Central memory CD4-positive, alpha-beta T cell (primary cell): ENCODE measurements at places on chromosomes 12 and 14.

GRCh38 chr14:73524493-73524892, 12.4 kb upstream of the ACOT1 start:
- DNase-seq: no peak

GRCh38 chr14:81669308-81669707, 135.7 kb upstream of the SEL1L start:
- DNase-seq: no peak

DNA sequence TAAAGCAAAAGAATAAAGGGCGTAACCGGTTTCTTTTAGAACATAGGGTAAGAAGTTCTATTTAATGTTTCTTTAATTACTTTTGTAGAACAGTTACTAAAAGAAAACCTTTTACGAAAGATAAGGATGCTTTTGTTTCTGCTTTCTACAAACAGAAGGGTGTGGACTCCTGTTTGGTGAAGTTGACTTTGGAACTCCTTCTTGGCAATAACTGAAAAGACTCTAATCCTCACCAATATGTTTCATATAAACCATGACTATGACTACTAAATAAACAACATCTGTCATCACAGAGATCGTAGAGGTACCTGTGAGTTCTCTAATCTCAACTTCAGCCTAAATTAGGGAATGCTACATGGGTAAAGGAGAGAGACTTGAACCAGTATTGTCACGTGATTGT, 210.8 kb upstream of the FLRT2 start:
- DNase-seq: no peak

- no peak for DNase-seq
Observed at GRCh38 chr12:76573840-76574373, 14.3 kb upstream of the OSBPL8 start.

- no peak for DNase-seq
Observed at GRCh38 chr14:102726191-102726949, 50.9 kb upstream of the TRAF3 start.

GRCh38 chr14:95360828-95361227, 41.1 kb upstream of the CLMN start:
- no peak for DNase-seq

DNA sequence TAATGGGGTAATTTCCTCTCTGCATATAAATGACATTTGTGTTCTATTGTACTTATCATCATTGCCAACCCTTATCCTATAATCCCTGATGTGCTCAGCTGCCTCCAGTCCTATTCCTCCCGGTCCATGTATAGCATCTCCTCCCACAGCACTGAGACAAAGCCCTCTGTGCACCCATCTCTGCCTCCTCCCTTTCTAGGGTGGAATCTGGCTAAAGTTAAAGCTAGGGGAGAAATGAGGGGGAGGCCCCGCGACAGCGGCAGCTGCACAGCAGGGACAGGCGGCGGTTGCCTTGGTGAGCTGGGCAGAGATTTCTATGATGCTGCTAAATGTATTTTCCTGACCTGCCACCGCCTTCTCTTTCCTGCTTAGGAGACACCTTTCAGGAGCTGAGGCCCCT, 12.8 kb upstream of the ZDHHC22 start:
- DNase-seq: no peak

DNA sequence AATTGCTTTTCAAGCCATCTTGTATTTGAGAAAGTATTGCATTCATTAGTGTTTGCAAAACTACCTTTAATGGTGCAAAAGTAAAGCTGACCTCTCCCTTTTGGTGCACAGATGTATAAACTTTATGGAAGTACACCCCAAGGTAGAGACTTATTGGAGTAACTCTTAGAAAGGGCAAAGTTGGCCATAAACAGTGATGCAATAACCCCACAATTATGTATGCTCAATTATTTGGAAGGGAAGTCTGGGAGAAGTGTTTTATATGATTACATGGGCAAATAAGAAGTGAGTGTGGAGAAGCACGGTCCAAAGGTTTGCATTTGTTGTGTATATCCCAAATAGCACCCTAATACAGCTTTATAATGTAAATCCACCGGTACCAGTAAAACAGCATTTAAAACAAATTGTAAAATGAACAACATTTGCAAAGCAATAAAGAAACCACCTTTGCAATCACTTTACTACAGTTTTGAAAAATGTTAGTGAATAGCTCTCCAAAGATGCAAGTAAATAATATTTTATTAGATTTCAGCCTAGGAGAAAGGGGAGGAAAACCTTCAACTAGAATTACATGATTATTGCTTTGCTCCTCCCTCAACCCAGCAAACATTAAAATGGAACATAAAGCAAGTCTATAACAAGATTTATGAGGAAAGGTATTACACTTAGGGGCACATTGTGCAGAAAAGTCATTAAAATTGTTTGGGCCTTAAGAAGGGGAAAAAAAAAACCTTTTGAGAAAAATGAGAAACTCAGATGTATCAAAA, 70.5 kb downstream of the HMGA2 start:
- DNase-seq: no peak

- DNase-seq: no peak
Observed at GRCh38 chr12:18589316-18589715, 148.5 kb downstream of the PLCZ1 start.

DNA sequence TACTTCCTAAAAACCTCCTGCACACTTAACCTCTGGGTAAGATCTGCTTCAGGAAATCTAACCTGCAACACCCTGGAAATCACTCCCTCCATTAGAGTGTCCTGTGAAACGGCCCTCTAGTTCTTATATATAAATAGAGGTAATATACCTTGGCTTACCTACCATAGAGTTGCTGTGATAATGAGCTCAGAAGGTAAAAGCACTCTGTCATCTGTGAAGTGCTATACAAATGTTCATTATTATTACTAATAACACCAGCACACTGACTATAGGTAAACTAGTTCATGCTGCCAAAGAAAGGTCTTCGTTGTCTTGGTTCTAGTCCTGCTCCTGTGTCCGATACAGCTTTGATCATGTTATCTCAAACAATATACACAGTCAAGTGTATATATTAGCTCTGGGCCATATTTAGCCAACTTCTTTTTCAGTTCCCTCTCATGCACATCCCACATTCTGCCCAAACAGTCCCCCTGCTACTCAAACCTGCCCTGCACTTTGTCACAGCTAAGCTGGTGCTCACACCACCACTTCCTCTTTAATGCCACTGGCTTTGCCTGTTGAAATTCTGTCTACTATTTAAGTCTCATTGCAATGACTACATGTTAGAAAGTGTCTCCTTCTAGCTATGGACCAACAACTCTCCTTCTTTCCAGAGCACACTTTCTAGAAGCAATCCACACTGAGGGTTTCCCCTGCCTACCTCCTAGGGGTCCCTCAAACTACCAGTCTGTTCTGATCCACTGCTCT, 5.1 kb downstream of the E2F7 start:
- DNase-seq: no peak

GRCh38 chr12:33825986-33826602, 196.2 kb upstream of the ALG10 start:
- no peak for DNase-seq

DNA sequence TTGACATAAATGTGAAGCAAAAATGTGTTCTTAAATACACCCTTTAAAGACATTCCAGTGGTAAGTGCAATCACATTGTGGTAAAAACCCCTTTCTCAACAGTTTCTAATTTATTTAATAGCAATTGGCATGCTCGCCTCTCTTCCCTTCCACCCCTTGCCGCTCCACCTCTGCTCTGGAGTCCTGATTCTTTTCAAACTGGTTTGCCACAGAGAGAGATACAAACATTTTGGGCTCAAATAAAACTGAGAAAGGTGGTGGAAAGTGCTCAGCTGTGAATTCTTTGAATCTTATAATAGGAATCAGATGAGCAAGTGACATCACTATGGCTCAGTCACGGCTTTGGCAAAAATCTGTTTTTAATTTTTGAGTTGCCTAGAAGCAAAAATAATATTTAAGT, 993.9 kb downstream of the GALC start:
- no peak for DNase-seq

- peak; percentile 63 for DNase-seq
Observed at GRCh38 chr12:8914716-8915526, 612 bp downstream of the PHC1 start.

GRCh38 chr14:80781972-80782367, 159.6 kb downstream of the CEP128 start:
- no peak for DNase-seq

- DNase-seq: no peak
Observed at GRCh38 chr12:58882826-58883225, 37.5 kb downstream of the LRIG3 start.
